Stimulated activated CD4-positive, alpha-beta T cell treated with anti-CD3 and anti-CD28 coated beads, Interleukin-4, amount 100 ng/mL, for 4 hours (primary cell): ENCODE measurements at places on chromosomes 7 and 10.

GRCh38 chr7:155534691-155535090, 11.7 kb downstream of the CNPY1 start:
- no peak for DNase-seq

DNA sequence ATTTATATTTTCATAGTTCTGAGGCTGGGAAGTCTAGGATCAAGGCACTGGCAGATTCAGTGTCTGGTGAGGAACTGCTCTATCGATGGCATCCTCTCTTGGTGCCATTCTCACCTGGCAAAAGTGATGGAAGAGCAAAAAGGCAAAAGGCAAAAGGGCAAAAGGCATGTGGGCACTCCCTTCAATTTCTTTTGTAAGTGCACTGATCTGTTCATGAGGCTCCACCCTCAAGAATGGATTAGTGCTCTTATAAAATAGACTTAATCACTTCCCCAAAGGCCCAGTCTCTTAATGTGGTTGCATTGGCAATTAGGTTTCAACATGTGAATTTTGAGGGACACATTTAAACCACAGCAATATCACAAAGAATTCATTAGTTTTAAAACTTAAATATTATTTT, 16.1 kb downstream of the TAS2R60 start:
- DNase-seq = no peak

GRCh38 chr10:8159341-8160165, 105.1 kb downstream of the GATA3 start:
- no peak for DNase-seq

DNA sequence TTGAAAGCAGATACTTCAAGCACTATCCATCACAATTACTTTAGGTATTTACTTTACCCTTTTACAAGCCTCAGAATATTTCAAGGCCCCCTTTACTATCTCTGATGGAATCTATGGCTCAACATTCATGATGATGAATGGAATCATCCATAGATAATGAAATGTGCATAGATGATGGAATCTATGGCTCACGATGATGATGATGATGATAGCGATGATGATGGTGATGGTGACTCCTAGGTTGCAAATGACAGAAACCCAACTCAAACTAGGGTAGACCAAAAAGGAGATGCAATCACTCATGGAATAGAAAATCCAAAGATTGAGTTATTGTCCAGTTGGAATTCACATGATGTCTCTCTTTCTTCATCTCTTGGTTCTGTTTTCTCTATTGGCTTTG, 55.7 kb downstream of the NEBL start:
- DNase-seq = no peak

DNA sequence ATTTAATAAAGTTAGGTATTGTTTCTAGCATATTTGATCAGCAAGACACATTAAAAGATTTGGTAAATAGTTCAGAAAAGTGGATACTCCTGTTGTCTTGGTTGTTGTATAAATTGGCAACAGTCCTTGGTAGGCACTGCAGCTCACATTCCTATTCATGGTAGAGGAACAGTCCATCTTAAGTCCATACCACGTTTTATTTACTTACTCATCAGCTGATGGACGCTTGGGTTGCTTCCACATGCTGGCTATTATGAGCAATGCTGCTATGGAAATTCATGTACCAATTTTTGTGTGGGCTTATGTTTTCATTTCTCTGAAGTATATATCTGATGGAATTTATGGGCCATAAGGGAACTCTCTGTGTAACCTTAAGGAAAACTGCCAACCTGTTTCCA, 43.3 kb downstream of the C10orf120 start:
- no peak for DNase-seq

DNA sequence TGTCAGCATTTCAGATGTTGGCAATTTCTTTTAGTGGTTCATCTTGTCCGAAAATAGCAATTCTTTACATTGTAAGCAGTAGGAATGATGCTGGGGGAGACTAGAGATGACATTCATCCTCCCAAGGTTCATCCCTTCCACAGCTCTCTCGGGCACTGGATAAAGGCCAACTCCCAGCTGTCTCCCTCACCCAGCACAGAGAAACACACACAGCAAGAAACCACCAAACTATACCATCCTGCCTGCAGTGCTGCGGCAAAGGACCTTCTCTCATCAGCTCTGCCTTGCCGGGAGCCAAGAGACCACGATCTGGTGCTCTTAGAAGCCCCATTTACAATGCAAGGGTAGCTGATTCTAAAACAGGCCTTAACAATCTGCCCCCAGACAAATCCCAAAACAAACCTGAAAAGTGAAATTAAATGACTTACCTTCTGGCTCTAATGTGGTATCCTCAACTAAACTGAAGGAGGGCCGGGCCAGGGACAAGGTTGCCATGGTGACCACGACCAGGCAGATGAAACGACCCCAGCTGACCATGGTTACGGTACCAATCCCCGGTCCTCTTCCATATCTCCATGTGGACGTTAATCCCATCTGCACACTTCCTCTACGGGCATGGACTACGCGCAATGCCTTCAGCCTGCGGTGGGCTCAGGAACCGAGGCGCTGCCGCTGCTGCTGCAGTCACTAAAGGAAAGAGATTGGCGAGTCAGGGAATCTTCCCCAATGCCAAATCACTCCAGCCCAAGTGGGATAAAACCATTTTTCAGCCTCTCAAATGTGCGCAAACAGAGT, 4.8 kb downstream of the FGFR2 start:
- DNase-seq = no peak

DNA sequence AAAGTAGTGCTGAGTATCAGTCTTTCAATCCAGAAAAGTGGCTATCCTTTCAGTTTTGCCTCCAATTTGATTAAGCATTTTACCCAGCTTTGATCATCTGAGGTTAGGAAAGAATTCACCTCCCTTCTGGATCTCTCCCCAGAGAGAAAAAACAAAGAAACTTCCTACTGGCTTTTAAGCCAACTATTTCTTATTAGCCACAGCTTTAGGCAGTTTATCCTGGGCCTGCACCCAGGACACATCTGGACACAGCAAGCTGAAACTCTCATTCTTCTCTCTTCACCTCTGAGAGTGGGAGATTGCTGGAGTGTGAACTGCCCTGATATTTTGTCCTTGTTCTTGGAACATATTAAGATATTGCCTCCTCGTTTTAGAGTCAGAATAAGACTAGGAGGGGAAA, 43.5 kb upstream of the LSM8 start:
- no peak for DNase-seq

GRCh38 chr7:29139191-29139590, 7.1 kb downstream of the CPVL start:
- no peak for DNase-seq

GRCh38 chr7:50393076-50393475, 57.1 kb downstream of the FIGNL1 start:
- no peak for DNase-seq
